Naive B cell (primary cell): ENCODE measurements at places on chromosomes 11 and 22. TPM values are rescaled to one million over a fixed set of nuclear protein-coding genes. Genes with fewer than 3 reads are reported as not detected.

Gene GPR83
- polyA plus RNA-seq, result not detected

Gene LYVE1
- 0.19 TPM for polyA plus RNA-seq

Gene CRYBB2
- not detected for polyA plus RNA-seq

Gene LMO2
- 15.4 TPM for polyA plus RNA-seq

Gene CEND1
- not detected for polyA plus RNA-seq
